ENCODE measurements at places on chromosomes 5 and 9.

DNA sequence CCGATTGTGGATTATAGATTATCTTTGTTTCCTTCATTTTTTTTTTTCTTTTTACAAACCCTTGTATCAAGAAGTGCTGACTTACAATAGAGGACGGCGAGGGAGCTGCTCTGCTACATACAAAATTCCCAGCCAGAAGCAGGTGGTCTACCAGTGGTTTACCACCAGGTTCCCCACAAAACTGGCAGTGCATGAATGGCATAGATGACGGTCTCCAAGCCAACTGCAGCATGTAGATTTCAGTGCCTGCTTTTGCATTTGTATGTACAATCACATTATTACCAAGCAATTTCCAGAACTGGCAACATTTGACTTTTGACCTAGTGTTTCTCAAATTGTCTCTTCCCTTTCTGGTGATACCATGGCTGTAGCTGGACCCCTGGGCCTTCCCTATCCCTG lies 84.0 kb downstream of the ACER2 start:
- DNase-seq: no peak

DNA sequence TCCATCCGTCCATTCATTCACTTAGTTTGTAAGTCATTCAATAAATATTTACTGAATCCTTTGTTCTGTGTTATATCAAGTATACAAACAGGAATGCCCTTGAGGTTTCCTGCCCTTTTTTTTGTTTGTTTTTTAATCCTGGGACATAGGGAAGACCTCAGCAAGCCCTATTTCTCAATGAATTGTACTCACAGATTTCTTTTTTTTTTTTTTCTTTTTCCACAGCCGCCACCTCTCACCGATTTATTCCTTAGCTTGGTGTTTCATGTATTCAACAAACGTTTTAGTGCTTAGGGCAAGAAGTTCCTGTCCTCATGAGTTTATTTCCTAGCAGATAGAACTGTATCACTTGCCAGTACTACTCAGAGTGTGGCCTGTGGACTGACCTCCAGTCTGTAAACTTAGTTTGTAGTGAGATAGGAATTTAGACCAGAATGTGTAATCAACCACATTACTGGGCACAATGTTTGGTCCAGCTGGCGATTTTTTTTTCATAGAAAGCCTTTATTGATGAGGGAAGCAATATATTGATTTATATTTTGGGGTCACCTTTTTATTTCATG lies 35.4 kb upstream of the C5orf47 start:
- DNase-seq: no peak

GRCh38 chr5:128040927-128041326 lies 42.6 kb upstream of the SLC12A2 start:
- no peak for DNase-seq

- no peak for DNase-seq
Measured at GRCh38 chr9:126470241-126470993, 143.3 kb upstream of the LMX1B start.

DNA sequence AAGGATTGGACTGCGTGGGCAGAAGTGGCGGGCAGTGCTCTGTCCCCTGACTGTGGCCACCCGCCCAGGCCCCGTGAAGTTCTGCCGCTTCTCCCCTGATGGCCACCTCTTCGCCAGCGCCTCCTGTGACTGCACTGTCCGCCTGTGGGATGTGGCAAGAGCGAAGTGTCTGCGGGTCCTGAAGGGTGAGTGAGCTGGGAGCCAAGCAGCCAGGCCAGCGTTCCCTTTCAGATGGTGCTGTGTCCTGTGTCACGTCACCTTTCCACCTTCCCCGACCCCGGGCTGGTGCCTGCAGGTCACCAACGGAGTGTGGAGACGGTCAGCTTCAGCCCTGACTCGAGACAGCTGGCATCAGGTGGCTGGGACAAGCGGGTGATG lies 2.3 kb downstream of the WDR38 start:
- DNase-seq: no peak

DNA sequence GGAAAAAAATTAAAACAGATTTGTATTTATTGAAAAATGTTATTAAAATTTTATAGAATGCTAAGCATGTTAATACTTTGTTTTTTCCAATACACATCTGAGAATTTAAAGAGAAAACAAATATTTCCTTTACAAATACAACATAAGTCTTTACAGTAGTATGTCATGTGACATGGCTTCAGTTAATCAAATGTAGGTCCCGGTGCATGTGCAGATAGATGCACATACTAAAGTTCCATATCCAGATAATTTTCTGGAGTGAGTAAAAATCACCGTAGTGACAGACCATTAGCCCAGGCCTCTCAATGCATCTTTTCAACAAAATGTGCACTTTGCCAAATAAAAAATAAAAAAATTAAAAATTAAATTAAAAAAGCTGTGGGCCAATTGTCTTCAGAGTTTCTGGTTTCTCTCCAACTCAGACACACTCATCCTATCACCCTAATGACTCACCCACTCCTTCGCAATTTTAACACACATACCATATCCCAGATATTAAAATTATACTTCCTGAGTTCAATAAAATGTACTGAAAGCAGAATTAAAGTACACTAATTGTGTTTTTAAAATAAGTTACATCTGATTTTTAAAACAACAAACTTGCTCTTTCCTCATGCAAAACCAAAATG lies 508.1 kb downstream of the NR2F1-AS1 start:
- no peak for DNase-seq

GRCh38 chr9:23821375-23822181 lies 4.5 kb downstream of the ELAVL2 start:
- DNase-seq: no peak

DNA sequence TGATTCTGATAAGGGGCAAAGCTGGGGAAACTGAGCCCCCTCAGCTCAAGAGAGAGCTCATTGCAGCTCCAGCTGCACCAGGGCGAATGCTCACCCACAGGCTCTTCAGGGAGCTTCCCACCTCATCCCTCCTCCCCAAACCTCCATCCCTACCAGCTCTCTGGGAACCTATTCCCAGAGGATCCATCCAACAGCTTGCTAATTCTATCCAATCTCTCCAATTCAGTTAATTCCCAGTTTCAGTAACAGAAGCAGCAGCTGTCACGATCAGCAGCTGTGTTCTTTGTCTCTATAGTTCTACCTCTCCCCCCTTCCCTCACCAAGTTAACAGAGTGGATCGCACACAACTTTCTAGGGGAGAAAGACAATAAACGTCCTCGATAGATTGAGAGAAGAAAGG lies 135.5 kb upstream of the EFNA5 start:
- no peak for DNase-seq

DNA sequence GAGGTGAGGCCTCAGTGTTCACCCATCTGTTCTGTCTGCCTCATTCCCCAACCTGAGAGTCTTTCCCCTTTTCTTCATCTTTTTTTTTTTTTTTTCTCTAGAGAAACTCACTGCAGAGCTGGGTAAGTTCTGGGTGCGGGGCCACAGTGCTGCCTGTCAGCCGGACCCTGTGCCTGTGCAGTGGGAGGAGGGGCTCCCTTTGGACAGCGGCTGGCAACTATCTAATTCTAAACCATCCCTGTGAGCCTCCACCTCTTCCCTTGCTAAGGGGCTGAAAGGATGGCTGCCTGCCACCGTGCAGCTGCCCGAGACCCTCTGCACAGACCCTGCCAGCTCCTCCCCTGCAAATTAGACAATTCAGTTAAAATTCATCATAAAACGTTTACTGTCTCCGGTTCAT lies 14.1 kb downstream of the BTNL9 start:
- DNase-seq: no peak

GRCh38 chr5:3428334-3428733 lies 167.3 kb upstream of the IRX1 start:
- DNase-seq: no peak

DNA sequence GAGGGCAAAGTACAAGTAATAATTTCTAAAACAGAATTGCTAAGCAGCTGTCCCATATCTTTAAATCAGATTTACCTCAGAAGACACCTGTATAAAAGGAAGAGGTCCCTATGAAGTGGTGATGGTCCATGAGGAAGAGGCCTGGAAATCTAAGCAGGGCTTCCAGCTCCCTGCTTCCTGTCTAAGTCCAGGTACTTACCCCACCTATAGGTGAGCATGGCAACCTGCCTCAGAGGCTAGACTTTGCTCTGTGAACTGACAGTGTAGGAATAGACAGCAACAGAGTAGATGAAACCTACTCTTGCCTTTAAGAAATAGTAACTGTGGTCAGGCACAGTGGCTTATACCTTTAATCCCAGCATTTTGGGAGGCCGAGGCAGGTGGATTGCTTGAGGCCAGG lies 55.8 kb upstream of the ARRDC3 start:
- DNase-seq: no peak

DNA sequence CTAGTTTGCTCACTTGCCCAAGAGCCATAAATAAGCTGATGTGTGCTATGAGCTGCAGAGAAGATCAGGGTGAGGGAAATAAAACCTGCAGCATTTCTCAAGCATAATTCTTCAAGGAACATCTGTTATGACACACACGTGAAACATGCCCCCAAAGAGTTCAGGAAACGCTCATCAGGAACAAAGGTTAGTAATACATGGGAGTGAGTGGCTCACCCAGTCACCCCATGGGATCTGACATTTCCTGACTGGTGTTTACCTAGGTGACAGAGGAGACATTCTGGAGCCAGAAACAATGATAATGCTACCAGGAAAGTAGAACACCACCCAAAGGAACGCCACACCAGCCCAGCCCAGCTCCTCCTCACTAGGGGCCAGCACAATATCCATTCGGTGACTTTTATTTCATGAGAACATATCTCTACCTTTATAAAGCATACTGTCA lies 66.0 kb downstream of the FRMD3 start:
- DNase-seq: no peak

GRCh38 chr9:61665829-61666228 lies 476.0 kb downstream of the SPATA31A7 start:
- no peak for DNase-seq

GRCh38 chr9:91898451-91899218 lies 51.4 kb downstream of the ROR2 start:
- no peak for DNase-seq

- DNase-seq: no peak
Measured at GRCh38 chr9:99093492-99093791, 11.5 kb upstream of the TGFBR1 start.

- DNase-seq: no peak
Measured at GRCh38 chr5:35717718-35718117, 100.1 kb downstream of the SPEF2 start.

- DNase-seq: no peak
Measured at GRCh38 chr9:32463500-32464293, 62.3 kb downstream of the RIGI start.

- DNase-seq: no peak
Measured at GRCh38 chr5:147643142-147643541, 133.3 kb upstream of the DPYSL3 start.

DNA sequence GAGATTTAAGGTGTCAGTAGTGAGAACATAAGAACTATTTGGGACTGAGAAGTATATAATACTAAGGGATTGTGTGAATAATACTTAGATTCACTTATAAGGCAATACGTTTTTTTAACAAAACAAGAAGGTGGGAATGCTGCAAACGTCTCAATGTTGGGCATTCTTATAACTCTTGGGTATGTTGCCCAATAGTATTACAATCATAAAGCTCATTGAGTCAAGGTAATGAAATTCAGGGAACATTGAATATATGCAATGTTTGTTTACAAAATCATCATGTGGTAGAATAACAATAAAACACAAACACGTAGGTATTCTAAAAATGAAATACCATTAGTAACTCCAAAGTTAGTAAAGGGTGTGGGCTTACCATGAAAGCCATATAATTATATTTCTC lies 400.7 kb downstream of the KIAA0825 start:
- no peak for DNase-seq

GRCh38 chr5:126499278-126499677 lies 76.1 kb downstream of the GRAMD2B start:
- no peak for DNase-seq

DNA sequence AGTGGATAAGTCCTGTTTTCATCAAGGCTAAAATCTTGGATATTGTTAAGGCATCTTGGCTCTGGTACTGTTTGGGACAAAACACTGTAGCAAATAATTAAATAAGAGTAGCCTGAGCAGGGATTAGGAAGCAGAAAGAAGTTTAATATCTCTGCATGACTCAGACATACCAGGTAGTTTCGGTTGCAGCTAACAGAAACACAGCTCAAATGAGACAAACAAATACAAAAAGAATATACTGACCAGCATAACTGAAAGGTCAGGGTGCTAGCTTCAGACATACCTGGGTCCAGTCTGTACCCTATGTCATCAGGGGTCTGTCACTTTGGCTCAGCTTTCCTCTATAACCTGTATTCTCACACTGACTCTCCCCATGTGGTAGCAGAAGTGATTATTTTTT lies 156.4 kb upstream of the MAP3K1 start:
- DNase-seq: no peak

GRCh38 chr5:157828944-157829639 lies 29.9 kb downstream of the CLINT1 start:
- no peak for DNase-seq

All from stimulated activated CD4-positive, alpha-beta T cell treated with anti-CD3 and anti-CD28 coated beads, Interleukin-1b, Interleukin-23, amount 100 ng/mL, for 1 hour (primary cell).